ENCODE measurements at places on chromosomes 13 and 19.
A peak's percentile ranks its signal among the peaks of the same experiment; 100 is the strongest.

DNA sequence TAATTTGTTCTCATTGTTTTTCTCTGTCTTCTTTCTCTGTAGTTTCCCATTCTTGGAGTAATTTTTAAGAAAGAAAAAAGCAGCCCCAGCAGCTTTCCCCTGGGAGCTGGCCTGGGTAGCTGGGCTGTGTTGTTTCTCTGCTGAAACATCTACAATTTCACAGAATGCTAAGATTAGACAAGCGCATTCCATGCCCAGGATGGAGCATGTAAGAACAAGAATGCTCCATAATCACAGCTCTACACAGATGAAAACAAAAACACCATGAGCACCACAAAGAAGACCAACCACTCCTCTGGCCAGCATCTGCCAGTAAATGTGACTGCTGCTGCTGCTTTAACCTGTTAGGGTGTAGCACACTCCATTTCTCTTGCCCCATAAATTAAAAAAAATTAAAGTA lies 239.2 kb upstream of the SLITRK1 start:
- DNase-seq: no peak

- DNase-seq: no peak
These were observed 14.4 kb downstream of the STAP2 start for GRCh38 chr19:4324228-4324627.

DNA sequence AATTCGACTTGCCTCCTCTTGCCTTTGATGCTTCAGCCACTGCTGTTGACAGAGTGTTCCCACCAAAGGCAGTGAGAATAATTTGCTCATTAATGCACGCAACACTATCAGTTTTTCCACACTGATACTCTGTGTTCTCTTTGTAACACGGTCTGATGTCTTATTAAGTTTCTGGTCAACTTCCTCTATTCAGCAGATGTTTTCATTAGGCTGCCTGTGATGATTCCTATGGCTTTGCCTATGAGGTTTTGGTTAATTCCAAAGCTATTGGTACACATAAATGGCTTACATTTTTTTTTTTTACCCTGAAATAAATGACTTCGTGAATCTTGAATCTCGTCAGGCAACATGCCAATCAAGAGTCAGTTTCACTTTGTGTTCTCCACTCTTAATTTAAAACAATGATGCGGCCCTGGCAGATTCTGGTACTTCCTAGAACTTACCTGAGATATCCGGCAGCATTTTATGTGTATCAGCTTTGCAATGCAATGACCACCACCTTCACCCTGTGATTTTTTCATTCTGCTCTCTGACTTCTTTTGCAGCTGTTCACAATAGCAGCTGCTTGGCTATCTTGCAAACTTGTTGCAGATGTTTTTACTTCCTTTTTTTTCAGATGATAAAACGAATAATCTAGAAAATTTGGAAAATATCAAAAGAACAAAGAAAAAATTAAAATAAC lies 27.5 kb upstream of the KL start:
- DNase-seq: no peak

DNA sequence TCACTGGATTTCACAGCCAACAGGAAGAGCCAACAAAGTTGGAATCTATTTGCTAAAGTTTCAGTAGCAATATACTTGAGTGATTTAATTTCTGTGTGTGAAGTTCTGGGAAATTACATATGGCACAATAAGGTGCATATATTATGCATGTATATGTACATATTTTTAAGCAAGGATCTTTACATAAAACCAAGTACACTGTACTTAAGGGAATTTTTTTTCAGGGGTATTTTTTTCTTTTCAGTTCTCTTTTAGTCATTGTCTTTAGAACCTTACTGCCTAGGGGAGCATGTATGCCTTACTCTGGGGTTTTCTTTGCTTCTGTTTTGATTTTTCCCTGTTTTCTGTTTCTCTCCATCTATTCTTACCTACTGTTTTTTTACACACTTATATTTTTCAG lies 7.4 kb downstream of the RAP2A start:
- DNase-seq: no peak

GRCh38 chr13:76754414-76754813 lies 131.8 kb downstream of the KCTD12 start:
- DNase-seq: no peak

DNA sequence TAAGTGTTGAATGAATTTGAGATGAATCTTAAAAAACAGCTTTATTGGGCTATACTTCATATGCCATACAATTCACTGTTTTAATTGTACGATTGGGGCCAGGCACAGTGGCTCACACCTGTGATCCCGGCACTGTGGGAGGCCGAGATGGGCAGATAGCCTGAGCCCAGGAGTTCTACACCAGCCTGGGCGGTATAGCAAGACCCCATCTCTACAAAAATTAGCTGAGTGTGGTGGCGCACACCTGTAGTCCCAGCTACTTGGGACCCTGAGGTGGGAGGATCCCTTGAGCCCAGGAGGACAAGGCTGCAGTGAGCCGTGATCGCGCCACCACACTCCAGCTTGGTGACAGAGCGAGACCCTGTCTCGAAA lies 10.3 kb downstream of the ARID3A start:
- no peak for DNase-seq

GRCh38 chr19:16373989-16374388 lies 49.4 kb downstream of the KLF2 start:
- DNase-seq: no peak

GRCh38 chr19:39558624-39559117 lies 18.7 kb upstream of the EID2 start:
- DNase-seq: no peak

GRCh38 chr13:46527237-46527636 lies 25.7 kb upstream of the LRCH1 start:
- no peak for DNase-seq

DNA sequence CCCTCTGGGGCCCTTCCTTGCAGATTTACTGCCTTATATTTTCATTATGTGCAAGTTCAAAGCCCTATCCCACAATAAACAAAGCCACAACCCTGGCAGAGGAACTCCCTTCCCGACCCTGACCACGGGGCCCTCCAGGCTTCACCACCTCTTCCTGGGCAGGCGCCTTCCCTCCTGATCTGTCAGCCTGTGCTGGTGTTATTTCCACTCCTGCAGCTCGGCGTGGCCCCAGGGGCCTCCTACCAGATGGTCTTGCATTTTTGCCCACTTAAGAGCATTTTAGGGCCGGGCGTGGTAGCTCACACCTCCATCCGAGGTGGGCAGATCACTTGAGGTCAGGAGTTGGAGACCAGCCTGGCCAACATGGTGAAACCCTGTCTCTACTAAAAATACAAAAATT lies 22.8 kb downstream of the SLC15A1 start:
- DNase-seq: no peak

GRCh38 chr19:36420961-36421748 lies 2.7 kb upstream of the ZFP82 start:
- DNase-seq: no peak

- peak; percentile 64 for DNase-seq
These were observed at the start of gene LCP1 for GRCh38 chr13:46181840-46182490. Gene LCP1, minus strand, starts transcription at chr13:46182177. Its CDS starts 22,515 bp downstream, at chr13:46159662.

GRCh38 chr13:35792021-35792420 lies 315.5 kb upstream of the MAB21L1 start:
- no peak for DNase-seq

DNA sequence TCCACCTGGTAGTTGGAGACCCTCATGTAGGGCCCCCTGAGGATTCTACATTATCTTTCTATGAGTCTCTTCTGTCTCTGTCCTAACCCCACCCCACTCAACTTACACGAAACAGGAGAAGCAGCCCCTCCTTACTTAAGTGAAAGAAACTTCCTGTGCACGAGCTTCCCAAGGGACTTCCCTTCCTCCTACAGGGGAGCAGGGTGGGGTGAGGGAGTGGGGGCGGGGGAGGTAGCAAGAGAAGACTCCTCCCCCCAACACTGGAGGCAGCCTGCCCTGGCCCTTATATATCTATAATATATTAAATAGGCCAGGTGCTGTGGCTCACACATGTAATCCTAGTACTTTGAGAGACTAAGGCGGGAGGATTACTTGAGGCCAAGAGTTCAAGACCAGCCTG lies 5.5 kb upstream of the PDE4C start:
- DNase-seq: no peak

- no peak for DNase-seq
These were observed at the start of gene NLRP12 for GRCh38 chr19:53824134-53824611. Gene NLRP12, minus strand, starts transcription at chr19:53824314. Its CDS starts 140 bp downstream, at chr19:53824174.

- DNase-seq: no peak
These were observed 12.1 kb downstream of the SLC25A15 start for GRCh38 chr13:40801255-40802217.

DNA sequence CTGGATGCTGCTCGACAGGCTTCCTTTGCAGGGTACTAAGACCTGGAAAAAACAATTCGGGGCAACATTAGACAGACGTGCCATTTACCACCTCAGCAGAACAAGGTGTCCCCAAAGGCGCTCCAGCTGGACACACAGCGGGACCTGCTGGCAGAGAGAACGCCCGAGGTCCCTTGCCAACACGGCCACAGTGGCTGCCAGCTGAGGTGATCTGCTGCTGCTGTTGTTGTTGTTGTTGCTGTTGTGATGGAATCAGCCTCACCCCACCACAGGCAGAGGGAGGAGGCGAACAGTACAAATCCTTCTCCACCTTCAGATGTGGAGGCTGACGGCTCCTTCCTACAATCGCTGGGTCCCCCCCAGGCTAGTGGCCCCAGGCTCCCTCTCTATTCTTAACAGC lies 25.2 kb downstream of the ANKRD27 start:
- DNase-seq: no peak

- DNase-seq: no peak
These were observed 2.5 kb downstream of the AKT1S1 start for GRCh38 chr19:49874503-49875157.

- DNase-seq: no peak
These were observed 3.9 kb downstream of the SIX5 start for GRCh38 chr19:45764945-45765701.

DNA sequence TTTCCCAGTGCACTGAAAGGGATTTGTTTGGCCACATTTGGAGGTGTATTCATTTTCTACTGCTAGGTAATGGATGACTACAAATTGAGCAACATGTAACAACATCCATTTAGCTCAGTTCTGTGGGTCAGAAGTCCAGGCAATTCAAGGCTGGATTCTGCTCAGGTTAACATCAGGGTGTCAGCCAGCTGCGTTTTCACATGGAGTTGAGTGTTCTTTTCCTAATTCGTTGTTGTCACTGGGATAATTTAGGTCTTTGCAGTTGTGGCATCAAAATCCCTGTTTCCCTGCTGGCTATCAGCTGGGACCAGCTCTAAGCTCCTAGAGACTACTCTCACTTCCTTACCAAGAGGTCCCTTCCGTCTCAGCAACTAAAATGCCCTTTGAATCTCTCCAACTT lies 25.4 kb downstream of the MIR17HG start:
- no peak for DNase-seq

DNA sequence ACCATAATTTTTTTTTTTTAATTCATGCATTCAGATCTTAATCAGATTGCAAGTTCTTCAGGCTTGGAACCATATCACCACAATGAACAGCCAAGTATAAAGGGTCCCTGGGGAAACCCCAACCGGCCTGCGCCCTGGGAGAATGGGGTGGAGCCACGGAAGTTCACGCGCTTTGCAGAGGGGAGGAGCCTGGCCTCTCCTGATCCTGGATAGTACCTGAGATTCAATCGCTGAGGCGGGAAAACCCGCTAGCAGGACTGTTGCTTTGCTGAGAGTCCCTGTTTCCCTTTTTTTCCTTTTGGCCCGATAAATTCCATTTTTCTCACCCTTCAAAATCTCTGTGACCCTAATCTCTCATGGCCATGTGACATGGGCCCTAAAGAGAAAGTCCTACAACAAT lies 385.1 kb downstream of the IRS2 start:
- no peak for DNase-seq

- DNase-seq: no peak
These were observed 12.7 kb downstream of the SLC25A42 start for GRCh38 chr19:19076476-19076875.

DNA sequence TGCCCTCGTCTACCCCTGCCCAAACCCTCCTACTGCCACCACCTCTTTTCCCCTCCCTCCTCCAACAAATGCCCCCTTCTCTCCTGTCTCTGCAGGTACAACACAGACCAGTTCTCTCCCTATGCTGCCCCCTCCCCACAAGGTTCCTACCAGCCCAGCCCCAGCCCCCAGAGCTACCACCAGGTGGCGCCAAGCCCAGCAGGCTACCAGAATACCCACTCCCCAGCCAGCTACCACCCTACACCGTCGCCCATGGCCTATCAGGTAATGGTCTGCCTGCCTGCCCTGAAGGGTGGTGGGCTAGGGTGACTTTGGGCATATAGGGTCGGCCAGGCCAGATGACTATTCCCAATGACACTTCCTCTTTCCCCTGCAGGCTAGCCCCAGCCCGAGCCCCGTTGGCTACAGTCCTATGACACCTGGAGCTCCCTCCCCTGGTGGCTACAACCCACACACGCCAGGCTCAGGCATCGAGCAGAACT lies 6.5 kb upstream of the TIMM50 start:
- DNase-seq: peak; percentile 80

DNA sequence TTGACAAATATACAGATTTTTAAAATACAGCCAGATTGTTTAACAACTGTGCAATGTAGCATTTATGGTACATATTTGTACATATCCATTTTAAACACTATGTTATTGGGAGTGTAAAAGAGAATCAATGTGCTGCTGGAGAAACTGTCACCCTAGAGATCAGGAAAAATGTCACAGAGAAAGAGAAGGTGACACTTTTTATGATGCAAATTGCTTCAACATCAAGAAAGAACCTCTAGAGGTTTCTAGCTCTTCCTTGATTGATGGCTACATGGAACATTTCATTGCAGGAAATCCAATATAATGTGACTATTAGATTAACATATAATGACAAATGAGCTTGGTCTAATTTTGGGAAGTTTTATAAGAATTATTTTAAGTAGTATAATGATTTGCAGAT lies 1491.2 kb upstream of the PCDH20 start:
- no peak for DNase-seq

GRCh38 chr13:48000559-48001113 lies 437 bp downstream of the SUCLA2 start:
- no peak for DNase-seq

- DNase-seq: no peak
These were observed 778.3 kb upstream of the SLC10A2 start for GRCh38 chr13:103844471-103844870.

DNA sequence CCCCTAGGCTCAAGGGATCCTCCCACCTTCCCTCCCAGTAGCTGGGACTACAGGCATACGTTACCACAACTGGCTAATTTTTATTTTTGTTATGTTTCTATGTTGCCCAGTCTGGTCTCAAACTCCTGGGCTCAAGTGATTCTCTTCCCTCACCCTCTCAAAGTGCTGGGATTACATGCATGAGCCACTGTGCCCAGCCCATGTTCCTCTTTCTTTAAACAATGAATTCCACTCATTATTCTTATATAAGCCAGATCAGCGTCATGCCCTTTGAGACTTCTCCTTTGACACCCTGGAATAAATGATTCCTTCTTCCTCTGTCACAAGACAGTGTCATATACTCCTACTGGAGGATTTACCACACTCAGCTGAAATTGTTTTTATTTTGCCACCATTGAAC lies 519.9 kb upstream of the SPRY2 start:
- DNase-seq: no peak

DNA sequence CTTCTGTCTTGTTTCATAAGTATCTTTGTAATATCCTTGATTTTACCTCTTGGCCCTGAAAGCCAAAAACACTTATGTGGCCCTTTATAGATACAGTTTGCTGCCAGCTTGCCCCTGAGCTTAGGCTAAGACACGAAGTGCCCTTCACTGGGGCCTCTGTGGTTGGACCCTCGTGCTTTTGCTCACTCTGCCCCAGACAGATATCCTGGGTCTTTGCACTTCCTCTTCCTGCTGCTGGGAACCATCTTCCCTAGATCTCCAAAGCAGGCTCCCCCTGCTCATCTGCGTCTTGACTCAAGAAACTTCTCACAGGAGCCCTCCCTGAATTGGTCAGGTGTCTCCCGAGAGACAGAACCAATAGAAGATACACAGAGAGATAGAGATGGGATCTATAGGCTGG lies 2.0 kb upstream of the TNFSF14 start:
- DNase-seq: no peak

Measured in activated CD4-positive, alpha-beta T cell treated with anti-CD3 and anti-CD28 coated beads, Interleukin-2, amount 50 U/mL, for 48 hours (primary cell).